ENCODE measurements at places on chromosomes 16 and 17.

- no peaks in the 10 kb centered on the region for H3K36me3 ChIP-seq
- no peak overlapping the region for H3K4me3 ChIP-seq
- peaks cover 12% of the 10 kb centered on the region for H3K4me1 ChIP-seq
Observed at GRCh38 chr17:28272166-28272565, 46.8 kb upstream of the TMEM97 start.

- peaks cover 26% of the 10 kb centered on the region for H3K4me1 ChIP-seq
- H3K27me3 ChIP-seq = no peaks in the 10 kb centered on the region
- DNase-seq = no peak
- H3K4me3 ChIP-seq = peak overlapping the region; percentile 94
- peak overlapping the region; percentile 93 for H3K27ac ChIP-seq
Observed at GRCh38 chr17:30831257-30831656, 509 bp upstream of the ATAD5 start.

DNA sequence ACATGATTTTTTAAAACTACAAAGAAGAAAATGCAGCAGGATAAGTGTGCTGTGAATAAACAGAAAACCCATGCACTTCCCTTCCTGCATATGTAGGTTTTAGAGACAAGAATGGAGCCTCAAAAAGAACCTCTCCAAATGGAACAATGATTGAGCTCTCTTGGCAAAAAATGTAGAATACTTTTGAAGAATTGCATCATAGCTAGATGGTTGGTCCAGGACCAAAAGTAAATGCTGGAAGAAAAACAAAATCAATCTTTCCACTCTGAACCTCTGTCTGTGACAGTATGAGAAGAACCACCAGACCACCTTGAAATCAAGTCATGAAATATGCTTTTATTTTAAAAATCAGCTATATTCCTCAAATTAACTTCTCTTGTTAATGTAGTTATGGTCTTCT, 17.5 kb downstream of the HELZ start:
- peaks cover 16% of the 10 kb centered on the region for H3K36me3 ChIP-seq
- H3K4me1 ChIP-seq = peaks cover 60% of the 10 kb centered on the region
- no peak overlapping the region for H3K4me3 ChIP-seq
- H3K27ac ChIP-seq = no peak overlapping the region
- no peaks in the 10 kb centered on the region for H3K27me3 ChIP-seq
- DNase-seq = no peak

DNA sequence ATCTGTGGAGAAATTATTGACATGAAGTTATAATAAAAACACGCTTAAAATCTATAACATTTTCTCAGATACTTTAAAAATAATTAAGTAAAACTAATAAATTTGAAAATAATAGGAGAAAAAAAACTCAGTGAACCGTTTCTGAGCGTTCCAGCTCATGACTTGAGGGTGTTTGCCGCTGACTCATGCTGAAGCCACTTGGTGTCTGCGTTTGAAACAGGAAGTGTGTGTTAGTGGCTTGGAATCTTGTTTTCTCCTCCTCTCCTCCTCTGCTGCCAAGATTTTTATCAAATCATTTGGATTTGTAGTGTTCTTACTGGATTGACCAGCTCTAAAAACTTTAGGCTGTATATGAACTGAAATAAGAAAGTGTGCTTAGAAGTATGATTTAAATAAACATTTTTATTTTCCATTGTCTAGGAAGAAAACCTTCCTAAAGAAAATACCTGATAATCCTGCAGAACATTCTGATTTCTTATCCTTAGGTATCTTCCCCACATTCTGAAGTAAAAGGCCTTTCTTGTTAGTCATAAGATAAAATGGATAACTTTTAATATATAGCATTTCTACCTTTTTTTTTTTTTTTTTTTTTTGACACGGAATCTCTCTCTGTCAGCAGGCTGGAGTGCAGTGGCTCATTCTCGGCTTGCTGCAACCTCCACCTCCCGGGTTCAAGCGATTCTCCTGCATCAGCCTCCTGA, 30.8 kb downstream of the USP10 start:
- H3K27ac ChIP-seq = no peak overlapping the region
- H3K36me3 ChIP-seq = no peaks in the 10 kb centered on the region
- H3K4me3 ChIP-seq = peak overlapping the region; percentile 52

DNA sequence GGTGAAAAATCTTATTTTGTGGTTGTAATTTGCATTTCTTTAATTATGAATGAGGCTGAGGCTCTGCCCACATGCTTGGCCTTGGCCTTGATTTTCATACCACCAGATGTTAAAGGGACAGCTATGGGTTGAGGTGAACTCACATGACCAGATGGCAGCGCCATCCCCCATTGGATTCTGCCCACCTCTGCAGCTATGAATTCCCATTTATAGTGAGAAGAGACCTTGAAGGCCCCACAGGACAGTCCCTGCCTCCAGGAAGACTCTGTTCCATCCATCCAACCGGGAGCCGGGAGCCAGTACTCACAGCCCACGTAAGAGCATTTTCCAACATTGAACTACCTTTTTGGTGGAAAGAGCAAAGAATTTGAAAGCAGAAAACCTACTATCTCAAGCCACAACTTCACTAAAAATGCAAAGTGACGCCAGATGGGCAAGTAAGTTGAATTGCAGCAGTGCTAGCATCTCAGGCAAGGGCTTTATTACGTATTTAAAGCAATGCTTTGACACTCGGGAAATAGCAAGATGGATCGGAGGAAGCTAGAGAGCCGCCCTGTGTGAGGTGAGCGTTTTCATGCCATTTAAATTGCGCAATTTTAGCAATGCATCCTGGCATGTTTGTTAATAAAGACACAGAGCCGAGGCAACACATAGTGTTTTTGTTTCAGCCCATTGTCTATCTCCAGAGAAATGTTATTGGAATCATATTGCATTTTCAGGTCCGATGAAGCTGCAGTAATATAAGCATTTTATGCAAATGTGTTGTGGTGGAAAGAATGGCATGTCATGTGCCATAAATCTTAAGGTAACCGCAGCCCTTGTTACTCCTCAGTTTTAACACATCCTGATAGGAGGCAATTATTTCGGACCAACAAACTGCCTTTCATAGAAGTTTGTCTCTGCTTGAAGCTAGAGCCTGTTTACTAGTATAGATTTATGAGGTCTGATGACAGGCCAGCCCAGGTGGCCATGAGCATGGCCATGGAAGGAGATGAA, 273.4 kb upstream of the TNRC6C start:
- no peak overlapping the region for H3K27ac ChIP-seq
- peaks cover 6% of the 10 kb centered on the region for H3K27me3 ChIP-seq
- no peak for DNase-seq
- no peak overlapping the region for H3K4me3 ChIP-seq
- peaks cover under 1% of the 10 kb centered on the region for H3K36me3 ChIP-seq

DNA sequence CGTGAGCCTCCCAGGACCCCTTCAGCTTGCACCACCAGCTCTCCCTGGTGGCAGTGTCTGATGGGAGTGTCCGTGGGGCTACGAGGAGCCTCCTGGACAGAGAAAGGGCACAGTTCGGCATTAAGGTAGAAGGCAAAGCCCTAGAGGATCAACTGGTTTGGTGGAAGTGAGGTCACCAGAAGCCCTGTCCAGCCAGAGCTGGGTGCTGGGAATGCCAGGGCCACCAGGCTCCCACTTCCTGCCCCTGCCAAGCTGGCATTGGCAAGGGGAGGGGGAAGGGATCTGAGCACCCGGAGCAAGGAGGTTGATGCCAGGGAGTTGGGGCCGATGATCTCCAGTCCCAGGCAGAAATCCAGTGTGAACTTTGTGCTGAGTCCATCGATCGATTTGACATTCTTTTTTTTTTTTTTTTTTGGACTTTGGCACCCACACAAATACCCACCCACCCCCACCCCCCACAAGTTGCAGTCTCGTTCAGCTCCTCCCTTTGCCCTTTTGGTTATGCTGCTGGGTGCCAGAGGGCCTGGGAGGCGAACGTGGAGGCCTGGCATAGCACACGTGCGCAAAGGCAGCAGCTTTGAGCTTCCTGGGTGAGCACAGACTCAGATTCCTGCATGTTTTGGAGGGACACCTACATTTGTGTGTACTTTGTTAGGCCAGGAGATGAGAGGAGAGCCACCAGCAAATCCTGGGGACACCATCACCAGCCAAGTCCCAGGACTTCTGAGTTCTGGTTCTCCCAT, 2.1 kb downstream of the NHERF1 start:
- peaks cover 8% of the 10 kb centered on the region for H3K36me3 ChIP-seq
- no peak for DNase-seq
- peak overlapping the region; percentile 99 for H3K4me3 ChIP-seq
- H3K4me1 ChIP-seq = peaks cover 82% of the 10 kb centered on the region
- no peaks in the 10 kb centered on the region for H3K27me3 ChIP-seq

GRCh38 chr17:628089-628941, 86.3 kb downstream of the VPS53 start:
- H3K4me1 ChIP-seq = no peaks in the 10 kb centered on the region
- H3K27ac ChIP-seq = no peak overlapping the region
- no peaks in the 10 kb centered on the region for H3K27me3 ChIP-seq
- H3K4me3 ChIP-seq = no peak overlapping the region

- H3K4me1 ChIP-seq = no peaks in the 10 kb centered on the region
- H3K27ac ChIP-seq = no peak overlapping the region
- DNase-seq = no peak
- no peak overlapping the region for H3K4me3 ChIP-seq
Observed at GRCh38 chr17:76822184-76822778, 45.9 kb upstream of the MGAT5B start.

- no peak overlapping the region for H3K4me3 ChIP-seq
- no peaks in the 10 kb centered on the region for H3K36me3 ChIP-seq
- H3K27ac ChIP-seq = no peak overlapping the region
Observed at GRCh38 chr17:36665417-36665816, 64.0 kb downstream of the MRM1 start.

- DNase-seq = no peak
- H3K4me3 ChIP-seq = no peak overlapping the region
- H3K4me1 ChIP-seq = no peaks in the 10 kb centered on the region
- H3K27ac ChIP-seq = no peak overlapping the region
- H3K27me3 ChIP-seq = peaks cover 4% of the 10 kb centered on the region
- no peaks in the 10 kb centered on the region for H3K36me3 ChIP-seq
Observed at GRCh38 chr16:82456683-82457082, 170.1 kb upstream of the CDH13 start.

DNA sequence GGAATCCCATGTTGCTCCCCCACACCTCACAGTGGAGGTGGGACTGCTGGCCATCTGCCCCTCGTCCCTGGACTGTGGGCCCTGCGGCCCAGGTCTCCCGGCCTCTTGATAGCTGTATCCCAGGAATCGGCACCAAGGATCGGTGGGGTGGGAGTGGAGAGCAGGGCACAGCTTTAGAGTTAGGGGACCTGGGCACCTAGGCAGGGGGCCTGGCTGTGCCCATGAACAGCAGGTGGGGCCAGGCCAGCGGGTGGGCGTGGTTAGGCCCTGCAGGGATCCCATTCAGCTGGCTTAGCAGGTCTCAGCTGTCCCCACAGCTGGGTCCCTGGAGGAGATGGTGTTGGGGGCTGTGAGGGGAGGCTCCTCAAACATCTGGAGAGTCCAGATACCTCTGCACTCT, 49.2 kb downstream of the SREBF1 start:
- H3K4me3 ChIP-seq = no peak overlapping the region
- H3K4me1 ChIP-seq = peaks cover 49% of the 10 kb centered on the region
- no peaks in the 10 kb centered on the region for H3K36me3 ChIP-seq
- no peaks in the 10 kb centered on the region for H3K27me3 ChIP-seq
- DNase-seq = no peak

DNA sequence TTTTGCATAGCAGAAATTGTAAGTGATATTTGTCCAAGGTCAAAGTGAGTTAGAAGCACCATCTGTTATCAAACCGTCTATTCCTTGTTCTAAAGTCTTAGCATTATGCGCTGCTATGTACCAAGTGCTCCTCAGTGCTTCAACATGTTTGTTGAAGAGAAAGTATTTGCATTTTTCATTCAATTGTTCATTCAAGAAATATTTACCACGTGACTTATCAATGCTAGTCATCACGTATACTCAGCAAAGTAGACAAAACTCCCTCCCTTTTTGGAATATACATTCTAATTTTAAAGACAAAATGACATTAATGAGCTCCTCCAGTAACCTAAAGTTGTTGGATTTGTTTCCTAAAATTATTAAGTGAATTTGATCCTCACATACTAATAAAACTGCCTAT, 388.0 kb upstream of the CDH8 start:
- H3K27me3 ChIP-seq = no peaks in the 10 kb centered on the region
- H3K36me3 ChIP-seq = no peaks in the 10 kb centered on the region
- H3K27ac ChIP-seq = no peak overlapping the region

DNA sequence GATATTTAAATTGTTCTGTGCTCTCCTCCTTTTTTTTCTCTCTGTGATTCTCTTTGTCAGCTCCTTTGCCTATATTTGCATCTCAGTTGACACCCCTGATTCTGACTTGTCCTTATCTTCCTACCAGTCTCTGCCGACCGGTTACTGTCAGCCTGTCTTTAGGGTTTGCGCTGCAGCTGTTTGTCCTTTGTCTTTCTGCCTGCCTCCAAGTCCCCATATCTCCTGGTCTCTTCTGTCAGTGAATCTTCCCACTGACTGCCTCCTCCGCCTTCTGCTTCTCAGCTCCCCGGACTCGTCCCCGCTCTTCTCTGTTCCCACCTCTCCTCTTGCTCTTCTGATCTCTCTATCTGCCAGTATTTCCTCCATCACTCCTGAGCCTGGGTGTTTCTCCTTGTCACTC, 5.2 kb downstream of the TLCD2 start:
- no peaks in the 10 kb centered on the region for H3K4me1 ChIP-seq
- peaks cover 16% of the 10 kb centered on the region for H3K27me3 ChIP-seq
- H3K36me3 ChIP-seq = no peaks in the 10 kb centered on the region

GRCh38 chr17:17313350-17313991, 10.3 kb downstream of the NT5M start:
- H3K36me3 ChIP-seq = peaks cover 3% of the 10 kb centered on the region
- H3K27ac ChIP-seq = no peak overlapping the region
- H3K4me3 ChIP-seq = no peak overlapping the region
- H3K4me1 ChIP-seq = peaks cover 6% of the 10 kb centered on the region
- DNase-seq = peak; percentile 80

DNA sequence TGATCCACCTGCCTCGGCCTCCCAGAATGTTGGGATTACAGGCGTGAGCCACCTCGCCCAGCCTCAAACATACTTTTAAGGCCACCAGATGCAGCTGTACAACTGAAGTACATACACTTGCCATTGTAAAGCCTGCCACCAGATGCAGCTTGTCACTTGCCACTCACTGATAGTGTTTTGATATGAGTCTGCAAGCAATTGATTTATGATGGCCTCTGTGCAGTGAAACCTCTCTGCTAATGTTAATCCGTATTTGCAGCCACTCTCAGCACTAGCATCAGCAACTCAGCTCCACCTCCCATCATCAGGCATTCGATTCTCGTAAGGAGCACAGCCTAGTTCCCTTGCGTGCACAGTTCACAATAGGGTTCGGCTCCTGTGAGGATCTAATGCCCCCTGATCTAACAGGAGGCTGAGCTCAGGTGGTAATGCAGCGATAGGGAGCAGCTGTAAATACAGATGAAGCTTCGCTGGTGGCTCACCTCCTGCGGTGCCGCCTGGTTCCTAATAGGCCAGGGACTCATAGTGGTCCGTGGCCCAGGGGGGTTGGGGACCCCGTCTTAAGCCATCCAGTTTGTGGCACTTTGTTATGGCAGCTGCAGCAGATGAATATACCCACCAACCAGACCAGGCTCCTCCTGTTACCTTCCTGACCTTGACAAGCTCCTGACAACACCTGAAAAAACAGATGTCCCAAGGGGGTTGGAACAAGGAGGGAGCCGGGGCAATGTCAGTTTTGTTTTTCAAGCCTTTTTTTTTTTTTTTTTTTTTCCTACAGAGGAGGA, 1.3 kb upstream of the HERPUD1 start:
- H3K4me1 ChIP-seq = peaks cover 44% of the 10 kb centered on the region
- H3K27ac ChIP-seq = peak overlapping the region; percentile 98
- peak overlapping the region; percentile 95 for H3K4me3 ChIP-seq

GRCh38 chr17:30790279-30790678, 34.2 kb downstream of the CRLF3 start:
- H3K4me3 ChIP-seq = no peak overlapping the region
- no peak for DNase-seq
- H3K4me1 ChIP-seq = peaks cover 9% of the 10 kb centered on the region
- H3K27me3 ChIP-seq = no peaks in the 10 kb centered on the region
- H3K27ac ChIP-seq = peak overlapping the region; percentile 74

Data from naive thymus-derived CD8-positive, alpha-beta T cell (primary cell).